Pulmonary artery endothelial cell (primary cell): ENCODE measurements at places on chromosomes 12 and 14. TPM values are rescaled to one million over a fixed set of nuclear protein-coding genes. Genes with fewer than 3 reads are reported as not detected.

FAIM2 gene
- total RNA-seq, result not detected in 2 replicates

IKZF4 gene
- 0.46 and 0.86 TPM in 2 replicates for total RNA-seq

PLA2G1B gene
- not detected in 2 replicates for total RNA-seq

SLC6A12 gene
- total RNA-seq, result not detected in 2 replicates

POTEG gene
- not detected in 2 replicates for total RNA-seq

HOXC4 gene
- not detected in 2 replicates for total RNA-seq

TBX3 gene
- total RNA-seq, result 0.20 and 0.81 TPM in 2 replicates

KITLG gene
- total RNA-seq, result 11.4 and 23.4 TPM in 2 replicates

GARIN6 gene
- not detected in 2 replicates for total RNA-seq

TEX52 gene
- not detected in 2 replicates for total RNA-seq

GDF3 gene
- 0.13 TPM in 1 of 2 replicates, not detected in the other for total RNA-seq

AQP6 gene
- total RNA-seq, result 0.04 TPM in 1 of 2 replicates, not detected in the other

KRT75 gene
- total RNA-seq, result not detected in 2 replicates

ARHGEF40 gene
- 4.1 and 6.2 TPM in 2 replicates for total RNA-seq

NFATC4 gene
- total RNA-seq, result 16.1 and 19.1 TPM in 2 replicates

P2RX4 gene
- total RNA-seq, result 70.5 and 80.9 TPM in 2 replicates

GPX2 gene
- total RNA-seq, result not detected in 2 replicates

SIX6 gene
- not detected in 2 replicates for total RNA-seq

LRTM2 gene
- total RNA-seq, result not detected in 2 replicates

SLC2A14 gene
- total RNA-seq, result not detected in 2 replicates
